ENCODE measurements at places on chromosomes 5 and 9.

GRCh38 chr9:2743937-2744529 lies 26.7 kb downstream of the KCNV2 start:
- no peak for DNase-seq

DNA sequence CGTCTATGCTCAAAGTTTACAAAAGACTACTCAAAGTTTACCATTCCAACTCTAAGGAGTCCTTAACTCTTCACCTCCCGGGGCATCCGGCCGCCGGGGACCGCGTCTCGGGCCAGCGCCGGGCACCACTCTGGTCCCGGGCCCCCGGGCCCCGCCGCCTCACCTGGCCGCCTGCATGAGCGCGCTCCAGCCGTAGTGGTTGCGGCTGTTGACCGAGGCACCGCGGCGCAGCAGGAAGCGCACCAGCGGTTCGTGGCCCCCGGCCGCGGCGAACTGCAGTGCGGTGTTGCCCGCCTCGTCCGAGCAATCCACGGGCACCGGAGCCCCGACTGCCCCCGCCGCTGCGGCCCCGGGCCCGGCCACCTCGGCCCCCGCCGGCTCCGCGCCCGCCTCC lies 388 bp downstream of the ANKS6 start:
- DNase-seq = peak; percentile 19

DNA sequence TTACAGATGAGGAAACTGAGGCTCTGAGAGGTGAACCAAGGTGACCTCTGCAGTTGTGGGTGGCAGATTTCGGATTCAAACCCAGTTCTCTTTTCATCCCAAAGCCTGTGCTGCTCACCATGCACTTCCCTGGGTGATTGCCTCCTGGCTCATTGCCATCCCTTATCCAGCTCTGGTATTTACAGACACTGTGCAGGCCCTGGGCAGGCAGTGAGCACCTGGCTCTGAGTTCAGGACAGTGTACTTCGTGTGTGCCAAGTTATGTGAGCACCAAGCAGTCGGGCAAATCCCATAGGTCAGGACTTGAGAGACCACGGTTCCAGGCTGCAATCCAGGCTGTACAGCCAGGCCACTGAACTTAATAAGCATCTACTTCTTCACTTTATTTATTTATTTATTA lies 1.4 kb downstream of the LRSAM1 start:
- DNase-seq = no peak

- no peak for DNase-seq
These were observed 52.1 kb downstream of the C9orf50 start for GRCh38 chr9:129568560-129569501.

DNA sequence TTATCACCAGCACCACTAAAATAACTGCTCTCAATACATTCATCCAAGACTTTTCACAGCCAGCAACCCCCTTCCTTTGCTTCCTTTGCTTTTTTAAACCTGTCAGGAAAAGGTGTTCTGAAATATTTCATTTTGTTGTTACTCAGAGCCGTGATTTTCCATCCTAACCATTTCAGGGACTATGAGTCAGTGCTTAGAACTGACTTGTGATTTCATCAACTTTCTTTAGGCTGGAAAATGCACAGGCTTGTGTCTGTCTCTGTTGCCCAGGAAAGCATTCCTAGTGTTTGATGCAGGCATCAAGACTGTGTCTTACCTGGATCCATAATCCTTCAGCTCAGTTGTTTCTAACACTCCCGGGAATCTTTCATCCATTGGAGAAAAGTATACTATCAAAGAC lies 805.6 kb downstream of the BRINP1 start:
- DNase-seq = no peak

DNA sequence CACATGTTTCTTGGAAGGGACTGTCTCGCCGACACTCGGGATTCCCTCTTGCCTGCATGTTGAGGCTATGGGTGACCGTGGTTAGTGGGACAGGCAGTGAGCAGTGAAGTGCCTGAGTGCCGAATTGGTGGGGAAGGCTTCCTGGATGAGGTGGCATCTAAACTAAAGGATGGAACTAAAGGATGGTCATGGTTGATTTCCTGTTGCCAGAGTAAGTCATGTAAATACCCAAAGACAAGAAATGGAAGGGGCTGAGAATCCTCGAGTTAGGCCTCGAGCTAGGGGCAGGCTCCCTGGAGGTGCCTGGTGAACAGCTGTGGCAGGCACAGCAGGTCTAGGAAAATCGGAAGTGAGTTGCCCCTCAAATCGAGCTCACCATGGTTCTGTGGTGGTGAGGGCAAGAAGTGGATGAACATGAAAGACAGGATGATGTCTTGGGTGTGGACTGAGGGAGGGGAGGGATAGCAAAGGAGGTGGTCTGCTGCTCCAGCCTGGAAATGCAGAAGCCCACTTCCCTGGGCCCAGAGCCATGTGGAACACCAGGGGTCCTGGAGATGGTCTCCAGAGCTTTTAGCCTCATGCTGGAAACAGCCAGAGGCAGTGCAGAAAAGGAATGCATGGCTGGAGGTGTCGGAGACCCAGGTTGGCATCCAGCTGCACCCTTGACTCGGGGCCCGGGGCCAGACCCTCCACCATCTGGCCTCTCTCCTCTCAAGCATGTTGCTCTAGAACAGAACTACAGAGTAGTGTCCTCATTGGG lies 12.2 kb downstream of the CD74 start:
- DNase-seq = no peak

DNA sequence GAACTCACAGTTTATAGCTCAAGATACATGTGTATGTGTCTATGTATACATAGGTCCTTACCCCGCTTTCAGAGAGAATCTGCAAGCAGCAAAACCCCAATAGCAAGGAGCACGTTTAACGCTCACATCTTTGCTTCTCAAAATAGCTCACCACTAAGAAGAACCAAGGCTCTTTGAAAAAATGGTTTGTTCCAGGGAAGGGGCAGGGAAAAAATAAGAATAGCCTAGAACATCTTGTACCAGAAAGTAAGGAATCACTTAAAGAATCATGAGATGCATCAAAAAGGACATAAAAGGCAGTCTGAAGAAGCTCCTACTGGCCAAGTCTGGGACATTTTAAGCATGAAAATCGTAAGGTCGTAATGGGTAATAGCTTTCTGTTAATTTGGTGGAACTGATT lies 196.4 kb downstream of the FSTL4 start:
- DNase-seq = no peak

GRCh38 chr5:67205981-67206380 lies 9.4 kb upstream of the CD180 start:
- no peak for DNase-seq

Measured in stimulated activated CD4-positive, alpha-beta T cell treated with anti-CD3 and anti-CD28 coated beads, Interleukin-12 subunit alpha, Interleukin-12 subunit beta, amount 100 ng/mL, for 4 hours (primary cell).